Activated gamma-delta T cell (primary cell): ENCODE measurements at places on chromosomes 1 and 21.

DNA sequence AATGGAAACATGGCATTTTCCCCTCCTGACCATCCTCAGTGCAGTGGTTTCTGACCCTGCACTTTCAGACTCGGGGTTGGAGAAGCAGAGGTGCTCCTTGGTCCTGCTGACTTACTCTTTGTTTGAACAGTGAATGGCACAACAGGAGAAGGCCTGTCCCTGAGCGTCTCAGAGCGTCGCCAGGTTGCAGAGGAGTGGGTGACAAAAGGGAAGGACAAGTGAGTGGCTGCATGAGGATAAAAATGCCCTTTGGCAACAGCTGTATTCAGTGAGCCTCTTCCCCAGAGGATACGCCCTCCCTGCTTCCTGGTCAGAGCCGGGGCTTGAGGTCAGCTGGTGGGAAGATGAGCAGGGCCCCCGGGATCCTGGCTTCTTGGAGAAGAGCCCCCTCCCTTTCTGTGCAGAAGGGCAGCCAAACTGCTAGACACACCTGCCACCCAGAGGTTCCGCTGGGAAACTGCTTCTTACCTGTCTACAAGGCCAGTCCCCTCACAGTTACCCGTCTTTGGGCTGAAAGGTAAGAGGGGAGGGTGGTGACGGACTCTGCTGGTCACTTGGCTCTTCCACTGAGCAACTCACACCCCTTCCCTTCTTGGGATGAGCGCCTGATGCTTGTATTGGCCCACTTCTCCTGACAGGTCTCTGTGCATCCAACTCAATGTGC lies 16.6 kb downstream of the NPL start:
- no peak for DNase-seq

DNA sequence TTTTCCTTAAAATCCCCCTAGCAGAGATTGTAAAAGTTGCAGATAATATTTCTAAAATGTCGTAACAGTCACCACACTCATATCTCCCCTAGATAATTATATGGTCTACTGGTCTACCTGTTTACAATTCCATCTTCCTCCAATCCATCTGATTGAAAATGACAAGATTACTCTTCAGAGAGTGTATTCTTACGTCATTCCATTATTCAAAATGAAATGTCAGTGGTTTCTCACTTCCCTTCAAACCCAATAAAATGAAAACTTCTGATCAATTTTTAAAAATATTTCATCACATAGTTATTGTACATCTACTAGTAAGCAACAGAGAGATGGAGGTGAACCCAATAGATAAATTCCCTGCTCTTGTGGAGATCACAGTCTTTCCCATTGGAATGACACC lies 202.2 kb upstream of the C8B start:
- DNase-seq, result no peak

GRCh38 chr1:7404046-7404742 lies 366.9 kb upstream of the VAMP3 start:
- no peak for DNase-seq

GRCh38 chr1:209822706-209823105 lies 5.1 kb upstream of the UTP25 start:
- DNase-seq, result no peak

DNA sequence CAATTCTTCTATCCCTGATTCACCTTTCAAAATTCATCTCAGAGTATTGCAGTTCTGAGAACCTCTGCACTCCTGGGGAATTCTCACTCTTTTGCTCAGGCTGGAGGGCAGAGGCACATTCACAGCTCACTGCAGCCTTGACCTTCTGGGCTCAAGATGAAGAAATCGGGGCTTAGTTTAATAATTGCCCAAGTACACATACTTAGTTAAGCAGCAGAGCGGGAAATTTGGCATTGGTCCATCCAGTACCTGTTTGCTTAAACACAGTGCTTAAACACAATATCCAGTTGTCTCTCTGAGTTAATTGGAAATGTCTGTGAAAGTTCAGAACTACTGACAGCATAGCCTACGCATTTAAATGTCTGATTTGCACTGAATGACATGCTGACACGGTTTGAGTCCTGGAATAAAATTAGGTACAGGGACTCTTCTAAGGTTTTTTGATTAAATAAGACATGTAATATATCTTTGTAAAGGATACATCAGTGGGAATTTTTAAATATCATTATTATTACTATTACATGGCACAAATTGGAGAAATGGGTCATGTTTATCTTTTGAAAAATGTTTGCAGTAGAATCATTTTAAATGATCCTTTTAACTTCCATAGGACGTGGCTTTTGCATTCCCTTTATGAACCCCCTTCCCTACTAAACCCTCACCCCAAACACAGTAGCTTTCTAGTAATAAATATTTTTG lies 337.4 kb downstream of the SRGAP2C start:
- no peak for DNase-seq

DNA sequence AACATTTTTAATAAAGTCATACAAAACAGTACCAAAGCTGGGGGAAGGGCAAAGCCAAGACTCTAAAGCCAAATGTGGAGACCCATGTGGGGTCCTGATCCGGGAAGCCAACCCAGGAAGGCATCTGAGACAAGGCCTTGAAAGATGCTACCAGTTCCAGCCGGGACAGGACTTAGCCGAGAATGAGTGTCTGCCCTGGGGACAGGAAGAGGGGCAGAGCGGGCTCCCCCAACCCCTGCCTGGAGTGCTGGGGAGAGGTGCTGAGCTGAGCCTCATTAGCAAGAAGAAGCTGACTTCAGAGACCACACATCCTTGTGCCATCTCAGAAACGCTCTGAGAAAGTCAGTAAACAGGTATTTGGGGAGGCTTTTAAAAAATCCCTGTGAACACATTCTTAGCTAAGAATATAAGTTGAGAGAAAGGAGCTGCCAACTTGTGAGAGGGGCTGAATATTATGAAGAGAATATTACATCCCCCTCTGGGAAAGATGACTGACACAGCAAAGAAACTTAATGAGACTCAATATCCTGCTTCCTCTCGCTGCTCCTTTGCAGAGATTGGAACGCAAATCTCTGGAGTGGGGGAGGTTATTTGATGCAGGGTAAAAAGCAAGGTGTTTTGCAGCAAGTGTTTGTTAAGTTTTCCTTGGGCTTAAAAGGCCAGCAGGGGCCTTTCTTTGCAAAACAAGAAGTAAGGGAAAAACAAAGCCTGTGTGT lies 103.3 kb upstream of the KCND3 start:
- DNase-seq, result no peak

GRCh38 chr1:237664348-237664747 lies 226.4 kb downstream of the ZP4 start:
- DNase-seq, result no peak

- DNase-seq, result no peak
Measured at GRCh38 chr21:46666941-46667740, 31.7 kb downstream of the PRMT2 start.

DNA sequence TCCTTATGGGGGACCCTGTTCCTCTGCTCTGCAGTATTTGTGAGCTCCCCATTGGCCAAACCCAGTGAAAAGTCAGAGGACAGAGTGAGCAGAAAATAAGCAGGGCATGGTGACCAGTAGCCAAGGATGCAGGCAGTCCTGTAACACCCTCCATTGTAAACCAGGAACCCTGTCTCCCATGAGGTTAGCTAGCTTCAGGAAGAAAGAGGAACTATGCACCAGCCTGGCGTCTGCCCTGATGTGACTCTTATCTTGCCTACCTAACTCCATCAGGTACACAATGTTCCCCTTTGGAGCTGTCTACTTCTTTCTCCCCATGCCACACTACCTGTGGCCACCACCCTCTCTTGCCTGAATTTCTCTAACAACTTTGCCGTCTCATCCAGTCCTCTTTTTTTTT lies 119.2 kb downstream of the LRIG2 start:
- no peak for DNase-seq

- DNase-seq, result no peak
Measured at GRCh38 chr1:163701783-163702374, 380.1 kb downstream of the NUF2 start.

DNA sequence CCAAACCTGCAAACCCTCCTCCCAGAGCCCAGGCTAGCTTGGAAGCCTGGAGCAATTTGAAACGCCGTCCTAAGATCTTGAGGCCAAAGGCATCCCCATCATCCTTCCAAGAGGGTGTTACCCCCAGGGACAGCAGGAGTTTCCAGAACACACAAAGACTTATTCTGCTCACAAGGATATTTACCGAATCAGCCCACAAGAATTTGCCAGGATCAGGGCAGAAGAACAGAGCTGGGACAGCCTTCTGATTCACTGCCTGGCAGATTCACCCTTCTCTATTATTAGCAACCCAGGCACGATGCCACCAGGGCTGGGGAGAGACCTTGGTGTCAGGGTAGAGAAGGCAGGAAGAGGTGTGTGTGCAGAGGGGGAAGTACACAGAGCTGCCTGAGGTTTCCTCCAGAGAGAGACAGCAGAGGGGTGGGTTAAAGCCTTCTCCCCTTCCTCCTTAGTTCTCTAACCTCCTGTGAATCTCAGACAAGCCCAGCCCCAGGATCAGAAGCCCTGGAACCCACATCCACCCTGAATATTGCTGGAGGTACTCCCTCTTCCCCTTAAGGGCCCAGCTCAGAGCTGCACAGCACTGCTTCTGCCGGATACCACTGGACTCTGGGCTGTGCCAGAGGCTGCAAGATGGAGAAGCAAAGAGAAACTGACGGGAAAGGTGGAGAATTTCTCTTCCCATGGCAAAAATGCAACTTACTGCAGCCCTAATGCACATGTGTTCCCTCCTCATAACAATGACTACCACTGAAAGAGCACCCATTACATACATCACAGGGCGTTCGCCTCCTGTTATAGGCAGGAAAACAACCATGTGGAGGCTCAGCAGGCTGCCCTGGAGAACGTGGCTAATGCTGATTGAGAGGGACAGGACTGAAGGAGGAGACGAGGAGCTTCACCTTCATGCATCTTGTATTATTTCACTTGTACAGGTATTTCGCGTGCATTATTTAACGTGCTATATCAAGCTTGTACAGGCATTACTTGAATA lies 61.8 kb downstream of the ITPKB start:
- no peak for DNase-seq

GRCh38 chr1:52439976-52440375 lies 35.6 kb downstream of the PRPF38A start:
- no peak for DNase-seq

DNA sequence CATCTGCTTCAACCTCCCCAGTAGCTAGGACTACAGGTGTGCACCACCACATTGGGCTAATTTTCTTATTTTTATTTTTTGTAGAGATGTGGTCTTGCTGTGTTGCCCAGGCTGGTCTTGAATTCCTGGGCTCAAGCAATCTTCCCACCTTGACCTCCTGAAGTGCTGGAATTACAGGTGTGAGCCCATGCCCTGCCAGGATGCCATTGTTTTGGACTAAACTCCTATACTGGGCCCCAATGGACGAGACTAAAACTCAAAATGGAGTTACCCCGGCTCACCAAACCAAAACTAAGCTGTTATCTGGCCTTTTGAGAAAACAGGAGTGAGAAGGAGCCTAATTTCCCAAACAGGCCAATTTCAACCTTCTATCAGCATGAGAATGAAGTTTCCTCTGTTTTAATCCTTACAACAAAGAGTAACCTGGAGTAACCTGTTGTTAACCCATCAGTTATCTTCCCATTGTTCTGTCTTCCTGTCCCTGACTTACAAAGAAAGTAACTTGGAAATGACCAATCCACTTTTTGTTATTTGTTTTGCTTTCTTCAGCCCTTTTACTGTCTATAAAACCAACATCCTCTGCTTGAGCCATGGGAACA lies 29.6 kb downstream of the DMRTA2 start:
- DNase-seq, result no peak

DNA sequence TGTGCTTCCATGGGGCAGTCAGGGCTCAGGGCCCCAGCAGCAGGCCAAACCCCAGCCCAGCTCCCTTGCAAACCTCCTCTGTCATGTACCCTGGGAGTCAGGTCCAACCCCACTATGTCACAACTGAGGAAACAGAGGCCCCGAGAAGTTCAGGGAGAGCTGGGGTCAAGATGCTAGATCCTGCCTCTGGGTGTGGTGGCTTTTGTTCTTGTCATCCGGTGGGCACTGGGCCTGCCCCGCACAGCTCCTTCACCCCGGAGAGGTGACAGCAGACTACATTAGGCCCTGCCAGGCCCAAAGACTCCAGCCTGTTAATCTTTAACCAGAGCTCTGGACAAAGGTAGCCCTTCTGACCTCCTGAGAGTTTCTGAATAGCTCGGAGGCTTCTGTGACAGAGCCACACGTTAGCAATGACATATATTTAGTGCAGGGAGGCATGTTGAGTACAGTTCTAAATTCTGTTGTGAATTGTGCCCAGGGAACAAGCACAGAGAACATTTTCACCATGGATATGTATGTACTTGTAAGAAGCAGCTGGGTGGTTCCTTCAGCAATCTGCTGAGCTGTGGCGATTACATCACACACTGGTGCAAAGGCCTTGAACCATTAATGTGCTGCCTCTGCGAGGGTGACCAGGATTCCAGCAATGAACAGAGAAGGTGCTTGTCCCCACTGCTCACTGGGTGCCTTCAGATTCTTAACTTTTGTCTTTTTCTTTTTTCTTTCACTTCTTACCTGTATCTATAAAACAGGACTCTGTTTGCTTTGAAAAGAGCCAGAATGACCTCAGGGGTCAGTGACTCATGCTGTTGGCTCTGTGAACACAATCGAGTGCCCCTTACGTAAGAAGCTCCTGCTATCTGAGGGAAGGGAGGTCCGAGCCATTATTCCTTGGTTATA lies 102.8 kb downstream of the RHOU start:
- DNase-seq, result no peak

DNA sequence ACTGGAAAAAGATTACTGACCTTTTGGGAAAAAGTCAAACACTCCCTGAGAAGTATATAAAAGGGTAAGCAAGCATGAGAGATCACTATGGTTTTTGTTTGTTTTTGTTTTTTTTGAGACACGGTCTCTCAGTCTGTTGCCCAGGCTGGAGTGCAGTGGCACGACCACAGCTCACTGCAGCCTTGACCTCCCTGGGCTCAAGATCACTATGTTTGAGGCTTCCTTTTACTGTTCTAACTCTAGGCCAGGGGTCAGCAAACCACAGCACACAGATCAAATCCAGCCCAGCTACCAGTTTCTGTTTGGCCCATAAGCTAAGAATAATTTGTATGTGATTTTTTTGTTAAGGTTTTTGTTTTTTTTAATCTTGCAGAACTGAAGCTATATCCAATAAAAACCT lies 25.7 kb downstream of the PSMB4 start:
- no peak for DNase-seq

DNA sequence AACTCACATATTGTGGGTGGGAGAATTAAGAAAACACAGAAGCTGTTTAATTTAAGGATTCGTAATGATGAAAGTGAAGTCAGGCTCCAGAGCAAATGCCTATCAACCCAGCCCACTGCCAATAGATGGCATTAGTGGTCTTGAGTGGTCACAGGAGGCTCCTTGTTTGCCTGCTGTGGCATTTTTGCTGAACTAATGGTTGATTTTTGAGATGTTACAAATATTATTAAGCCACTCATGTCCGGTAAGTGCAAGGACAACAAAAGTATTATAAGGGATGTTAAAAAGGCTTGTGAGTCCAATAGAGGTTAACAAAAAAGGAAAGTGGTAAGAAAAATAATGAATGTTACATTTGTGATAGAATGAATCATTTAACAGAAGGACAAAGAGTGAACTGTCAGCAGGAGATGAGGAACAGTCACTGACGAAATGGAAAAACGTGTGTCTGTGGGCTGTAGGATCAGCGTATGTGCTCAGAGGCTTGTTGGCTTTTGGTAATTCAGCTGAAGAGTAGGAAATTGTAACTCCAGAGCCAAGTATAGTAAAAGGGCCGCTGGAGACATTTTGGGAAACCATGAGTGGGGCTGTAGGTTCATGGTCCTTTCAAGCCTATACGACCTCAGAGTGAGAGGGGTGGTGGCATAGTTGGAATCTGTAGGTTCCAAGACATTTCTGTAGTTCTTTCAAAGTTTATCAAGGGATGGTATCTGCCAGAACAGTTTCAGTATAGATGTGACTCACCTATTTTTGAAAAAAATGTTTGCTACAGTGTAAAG lies 11.2 kb downstream of the SFT2D2 start:
- DNase-seq, result no peak

GRCh38 chr1:231636157-231636556 lies 9.6 kb downstream of the DISC1 start:
- DNase-seq, result no peak

- no peak for DNase-seq
Measured at GRCh38 chr1:233168384-233168783, 127.1 kb downstream of the PCNX2 start.
